ENCODE measurements at places on chromosomes 12 and 14. TPM values are rescaled to one million over a fixed set of nuclear protein-coding genes. Genes with fewer than 3 reads are reported as not detected.

DNA sequence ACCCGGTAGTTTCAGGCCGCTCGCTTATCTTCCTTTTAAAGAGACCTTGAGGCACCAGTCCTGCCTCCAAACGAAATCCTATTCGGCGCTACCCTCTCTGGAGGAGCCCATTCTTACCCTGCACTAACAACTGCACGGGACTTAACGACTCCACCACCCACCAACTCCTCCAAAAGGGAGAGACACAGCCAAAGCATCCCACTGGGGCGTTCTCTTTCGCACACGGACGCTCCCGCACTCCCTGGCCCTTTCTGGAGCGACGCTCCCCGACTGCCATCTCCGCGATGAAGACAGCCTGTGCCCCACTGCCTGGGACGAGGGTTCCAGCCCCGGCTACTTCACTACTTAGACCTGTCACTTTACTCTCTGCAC is 650 bp downstream of the GALC start:
- peak overlapping the region; percentile 93 for H3K27ac ChIP-seq
- peaks cover 38% of the 10 kb centered on the region for H3K4me1 ChIP-seq
- DNase-seq = no peak
- no peaks in the 10 kb centered on the region for H3K27me3 ChIP-seq
- H3K36me3 ChIP-seq = no peaks in the 10 kb centered on the region

- no peaks in the 10 kb centered on the region for H3K27me3 ChIP-seq
- no peak overlapping the region for H3K27ac ChIP-seq
- peak; percentile 51 for DNase-seq
- H3K36me3 ChIP-seq = no peaks in the 10 kb centered on the region
- H3K4me3 ChIP-seq = no peak overlapping the region
These were observed 10.0 kb downstream of the AHNAK2 start for GRCh38 chr14:104968153-104968527.

GRCh38 chr12:82593143-82593542 is 93.6 kb upstream of the TMTC2 start:
- DNase-seq = no peak
- no peaks in the 10 kb centered on the region for H3K36me3 ChIP-seq
- no peak overlapping the region for H3K4me3 ChIP-seq
- H3K4me1 ChIP-seq = peaks cover 5% of the 10 kb centered on the region
- no peak overlapping the region for H3K27ac ChIP-seq

GRCh38 chr12:44694017-44694416 is 182.1 kb downstream of the NELL2 start:
- no peaks in the 10 kb centered on the region for H3K36me3 ChIP-seq
- no peaks in the 10 kb centered on the region for H3K4me1 ChIP-seq
- DNase-seq = no peak
- H3K27ac ChIP-seq = no peak overlapping the region
- H3K27me3 ChIP-seq = no peaks in the 10 kb centered on the region

DNA sequence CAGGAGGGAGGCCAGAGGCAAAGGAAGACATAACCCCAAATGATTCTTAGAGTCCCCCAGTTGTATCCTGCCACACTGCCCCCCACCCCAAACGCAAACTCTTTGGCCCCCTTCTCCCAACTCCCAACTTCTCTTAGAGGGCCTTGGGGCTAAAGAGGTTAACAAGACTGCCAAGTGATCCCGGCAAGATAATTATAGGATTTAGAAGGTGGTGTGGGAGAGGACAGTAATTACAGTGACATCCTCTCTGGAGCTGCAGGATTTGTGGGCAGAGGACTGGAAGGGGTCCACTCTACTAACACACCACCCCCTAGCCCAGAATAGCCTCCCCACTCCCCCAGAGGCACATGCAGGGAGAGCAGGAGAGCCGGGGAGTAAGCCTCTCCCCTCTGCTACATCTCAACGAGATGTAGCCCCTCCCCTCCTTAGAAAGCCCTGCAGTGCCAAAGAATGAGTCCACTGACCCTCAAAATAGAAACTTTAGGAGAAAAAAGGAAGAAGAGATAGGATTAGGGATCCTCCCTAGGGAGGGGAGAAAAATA is 5.3 kb upstream of the GDF11 start:
- H3K27me3 ChIP-seq = no peaks in the 10 kb centered on the region
- H3K4me3 ChIP-seq = peak overlapping the region; percentile 64
- H3K4me1 ChIP-seq = peaks cover 18% of the 10 kb centered on the region
- peak overlapping the region; percentile 56 for H3K27ac ChIP-seq

GRCh38 chr12:3720772-3721171 is 32.1 kb downstream of the CRACR2A start:
- H3K4me1 ChIP-seq = no peaks in the 10 kb centered on the region
- H3K4me3 ChIP-seq = no peak overlapping the region
- no peaks in the 10 kb centered on the region for H3K27me3 ChIP-seq

- H3K4me3 ChIP-seq = no peak overlapping the region
- H3K27me3 ChIP-seq = no peaks in the 10 kb centered on the region
- H3K27ac ChIP-seq = no peak overlapping the region
- no peaks in the 10 kb centered on the region for H3K36me3 ChIP-seq
- H3K4me1 ChIP-seq = peaks cover 9% of the 10 kb centered on the region
- DNase-seq = peak; percentile 19
These were observed 174.2 kb downstream of the PPM1H start for GRCh38 chr12:62760779-62761178.

GRCh38 chr14:53032161-53032803 is 81.4 kb upstream of the FERMT2 start:
- H3K36me3 ChIP-seq = peaks cover 5% of the 10 kb centered on the region
- no peaks in the 10 kb centered on the region for H3K27me3 ChIP-seq

- no peak overlapping the region for H3K4me3 ChIP-seq
- peak; percentile 47 for DNase-seq
- H3K27me3 ChIP-seq = no peaks in the 10 kb centered on the region
- no peaks in the 10 kb centered on the region for H3K36me3 ChIP-seq
- H3K27ac ChIP-seq = peak overlapping the region; percentile 95
These were observed 16.9 kb downstream of the ASB2 start for GRCh38 chr14:93959239-93960107.

- H3K27me3 ChIP-seq = no peaks in the 10 kb centered on the region
- no peak for DNase-seq
- no peaks in the 10 kb centered on the region for H3K36me3 ChIP-seq
- H3K4me3 ChIP-seq = no peak overlapping the region
- no peak overlapping the region for H3K27ac ChIP-seq
These were observed 3.8 kb downstream of the ACSS3 start for GRCh38 chr12:81081726-81082125.

DNA sequence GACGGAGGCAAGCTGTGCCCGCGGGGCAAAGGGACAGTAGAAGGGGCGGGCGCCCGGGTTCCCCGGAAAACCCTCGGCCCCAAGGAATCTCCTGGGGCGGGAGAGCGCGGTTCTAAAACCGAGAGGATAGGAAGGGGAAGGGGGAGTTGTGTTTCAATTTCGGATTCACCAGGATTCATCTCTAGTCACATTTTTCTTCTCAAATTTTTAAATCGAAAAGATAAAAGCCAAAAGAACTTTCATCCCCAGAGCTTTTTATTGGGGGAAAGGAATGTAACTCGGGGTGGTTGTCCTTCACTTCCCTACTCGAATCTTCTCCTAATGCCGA is 1.4 kb downstream of the BMP4 start:
- H3K27ac ChIP-seq = no peak overlapping the region
- DNase-seq = no peak
- peaks cover 54% of the 10 kb centered on the region for H3K27me3 ChIP-seq
- peak overlapping the region; percentile 63 for H3K4me3 ChIP-seq
- H3K4me1 ChIP-seq = no peaks in the 10 kb centered on the region

Gene MGAT4C
- 0.94 TPM for polyA plus RNA-seq

Gene SLC38A1
- 54.3 TPM for polyA plus RNA-seq

Gene MYH6
- polyA plus RNA-seq = 4,145 TPM

Gene LMNTD1
- polyA plus RNA-seq = 0.69 TPM

Gene KRT74
- not detected for polyA plus RNA-seq

Gene FOXG1
- not detected for polyA plus RNA-seq

Data from cardiac muscle cell (in vitro differentiated cells and primary cell).